IMR-90 (cell line): ENCODE measurements at places on chromosomes 16 and 17. TPM values are rescaled to one million over a fixed set of nuclear protein-coding genes. Genes with fewer than 3 reads are reported as not detected.

DNA sequence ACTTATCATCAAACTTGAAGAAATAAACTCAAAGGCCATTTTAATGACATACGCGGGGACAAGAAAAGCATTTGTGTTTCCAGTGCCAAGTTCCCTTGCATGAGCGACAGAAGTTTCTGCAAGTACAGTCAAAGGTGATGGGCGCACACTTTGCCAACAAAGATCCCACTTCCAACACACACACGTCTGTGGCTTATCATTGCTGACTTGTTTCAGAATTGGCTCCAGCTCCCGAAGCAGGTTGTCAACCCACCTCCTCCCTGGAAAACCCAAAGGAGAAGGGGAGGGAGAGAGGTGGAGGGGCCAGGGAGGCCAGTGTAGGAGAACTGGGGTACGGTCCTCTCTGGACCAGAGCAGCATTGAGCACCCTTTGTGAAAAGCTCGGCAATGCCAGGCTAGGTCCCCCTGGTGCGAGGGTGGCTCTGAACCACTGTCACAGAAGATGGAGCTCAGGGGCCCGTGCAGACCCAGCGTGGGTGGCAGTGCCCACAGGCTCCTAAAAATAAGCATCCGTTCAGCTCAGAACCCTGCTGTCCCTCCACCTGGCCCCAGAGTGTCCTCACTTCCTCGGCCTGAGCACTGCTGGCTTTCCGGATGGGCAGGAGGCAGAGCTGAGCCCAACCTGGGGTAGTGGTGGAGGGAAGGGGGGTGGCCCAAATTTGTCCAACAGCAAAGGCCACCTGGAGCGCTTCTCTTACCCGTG, 33.2 kb downstream of the RBFOX3 start:
- DNase-seq = no peak

DNA sequence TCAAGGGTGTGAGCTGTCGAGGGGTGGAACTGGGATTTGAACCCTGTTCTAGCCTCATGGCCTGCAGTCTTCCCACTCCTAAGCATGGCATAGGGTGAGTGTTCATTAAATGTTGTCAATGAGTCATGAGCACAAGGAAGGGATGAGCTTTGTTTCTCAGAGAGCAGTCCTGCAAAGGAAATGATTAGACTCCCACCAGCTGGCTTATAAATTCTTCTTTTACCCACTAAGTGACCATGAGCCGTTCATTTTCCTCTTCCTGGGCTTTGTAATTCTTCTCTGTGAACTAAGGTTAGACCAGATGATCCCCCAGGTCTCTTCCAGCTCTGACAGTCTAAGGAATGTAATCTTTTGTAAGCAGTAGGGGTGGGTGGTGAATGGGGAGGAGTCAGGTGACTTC, 47.9 kb upstream of the HNF1B start:
- DNase-seq = peak; percentile 89

DNA sequence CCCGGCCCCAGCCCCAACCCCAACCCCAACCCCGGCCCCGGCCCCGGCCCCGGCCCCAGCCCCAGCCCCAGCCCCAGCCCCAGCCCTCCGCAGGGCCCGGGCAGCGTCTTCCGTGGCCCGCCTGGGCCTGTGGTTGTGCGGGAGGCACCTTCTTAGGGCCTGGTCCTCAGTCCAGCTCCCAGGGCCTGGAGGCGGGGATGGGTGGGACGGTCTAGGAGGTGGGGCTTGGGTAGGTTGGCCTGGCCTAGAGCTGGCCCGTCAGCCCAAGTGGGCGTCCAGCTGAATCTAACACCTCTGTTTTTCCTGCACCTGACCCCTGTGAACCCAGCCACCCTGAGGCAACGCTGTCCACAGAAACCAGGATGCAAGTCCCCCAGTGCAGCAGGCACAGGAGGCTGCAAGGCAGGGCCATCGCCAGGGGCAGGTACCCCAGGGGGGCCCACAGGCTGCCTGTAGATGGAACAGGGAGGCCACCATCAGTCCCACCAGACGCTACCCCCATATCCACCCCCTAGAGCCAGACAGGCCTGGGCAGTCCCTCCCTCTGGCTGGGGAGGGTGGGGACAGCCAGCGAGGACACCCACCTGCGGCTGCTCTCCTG, 8.8 kb downstream of the MSLN start:
- DNase-seq = no peak

Gene MT1F
- total RNA-seq = not detected in 2 replicates

Gene CPD
- 78.0 and 94.5 TPM in 2 replicates for total RNA-seq

DNA sequence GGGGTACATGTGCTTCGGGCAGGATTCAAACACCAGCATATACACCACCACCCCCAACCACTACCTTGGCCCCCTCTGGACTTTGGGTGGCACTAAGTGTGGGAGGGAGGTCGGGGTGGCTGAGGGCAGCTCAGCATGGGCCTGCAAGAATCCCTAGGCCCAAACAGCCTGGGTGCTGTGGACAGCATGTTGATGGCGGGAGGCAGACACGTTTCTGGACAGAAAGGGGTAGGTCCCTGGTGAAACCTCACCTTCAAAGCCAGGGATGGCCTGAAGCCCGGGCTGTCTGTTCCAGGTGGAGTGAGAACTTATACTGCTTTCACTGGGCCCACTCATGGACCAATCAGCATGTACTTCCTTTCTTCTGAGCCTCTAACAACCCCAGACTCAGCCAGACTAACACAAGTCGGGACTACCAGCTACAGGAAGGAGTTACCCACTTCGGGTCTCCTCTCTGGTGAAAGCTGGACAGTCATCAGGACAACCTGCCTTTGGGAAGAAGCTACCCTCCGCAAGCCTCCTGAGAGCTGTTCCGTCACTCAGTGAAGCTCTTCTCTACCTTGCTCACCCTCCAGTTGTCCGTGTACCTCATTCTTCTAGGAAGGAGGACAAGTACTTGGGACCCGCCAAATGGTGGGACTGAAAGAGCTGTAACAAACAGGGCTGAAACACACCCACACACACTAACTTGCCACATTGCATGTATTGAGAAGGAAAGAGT, 203.0 kb downstream of the CPPED1 start:
- no peak for DNase-seq

GRCh38 chr17:57561072-57561861, 183.8 kb downstream of the CCDC182 start:
- no peak for DNase-seq

Gene ABCC12
- under 0.01 TPM in 2 replicates for total RNA-seq

Gene MYH2
- not detected in 2 replicates for total RNA-seq

DNA sequence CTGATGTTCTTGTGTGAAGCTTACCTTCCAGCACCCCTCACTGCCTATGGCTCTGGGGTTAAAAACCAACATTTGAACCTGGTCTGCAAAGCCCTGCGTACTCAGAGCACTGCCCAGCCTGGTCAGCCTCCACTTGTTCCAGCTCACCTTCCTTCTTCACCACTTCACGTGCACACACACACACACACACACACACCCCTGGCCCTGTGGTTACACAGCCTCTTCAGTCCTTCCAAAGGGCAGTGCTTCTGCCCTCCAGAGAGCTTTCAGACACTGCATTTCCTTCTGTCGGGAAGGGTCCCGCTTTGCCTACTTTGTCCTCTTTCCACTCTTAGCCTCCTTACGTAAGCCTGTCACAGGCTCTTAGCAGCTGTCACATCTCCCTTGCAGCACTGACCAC, 9.6 kb upstream of the TMEM220 start:
- DNase-seq = no peak

- DNase-seq = peak; percentile 99
Observed at GRCh38 chr16:86951831-86952598, 365.2 kb downstream of the C16orf95 start.

DNA sequence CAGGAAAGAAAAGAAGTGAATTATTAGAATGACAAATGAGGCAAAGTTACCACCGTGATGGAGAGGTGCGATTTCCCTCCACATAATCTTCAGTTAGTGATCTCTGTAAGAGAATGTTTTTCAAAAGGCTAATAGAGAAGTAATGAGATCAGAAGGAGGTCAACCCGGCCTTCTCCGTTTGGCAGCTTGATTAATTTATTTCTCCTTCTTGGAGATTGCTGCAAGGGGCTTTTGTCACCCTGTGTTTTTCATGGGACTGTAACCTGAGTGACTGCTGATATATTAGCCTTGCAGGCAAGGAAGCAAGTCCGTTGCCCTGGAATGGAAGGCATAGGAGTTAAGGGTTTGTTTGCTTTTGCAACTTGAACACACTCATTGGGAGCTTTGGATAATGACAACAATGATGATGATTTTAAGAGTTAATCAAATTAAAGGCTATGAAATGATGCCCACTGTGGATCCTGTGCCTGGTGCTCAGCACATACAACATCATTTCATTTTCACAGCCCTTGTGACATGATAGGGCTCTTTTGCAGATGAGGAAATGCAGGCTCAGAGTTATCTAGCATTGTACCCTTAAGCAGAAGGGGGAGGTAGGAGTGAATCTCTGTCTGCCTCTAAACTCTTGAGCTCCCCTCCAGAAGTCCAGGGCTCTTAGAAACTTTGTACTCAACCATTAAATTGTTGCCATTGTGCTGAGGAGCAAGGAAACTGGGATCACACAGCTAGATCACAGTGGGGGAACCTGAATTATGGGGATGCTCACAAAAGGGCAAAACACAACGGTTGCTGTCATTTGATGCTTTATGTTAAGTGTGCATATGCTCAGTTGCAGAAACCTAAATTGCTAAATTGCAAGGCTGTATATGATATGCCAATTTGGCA, 226.3 kb downstream of the WWOX start:
- no peak for DNase-seq

DNA sequence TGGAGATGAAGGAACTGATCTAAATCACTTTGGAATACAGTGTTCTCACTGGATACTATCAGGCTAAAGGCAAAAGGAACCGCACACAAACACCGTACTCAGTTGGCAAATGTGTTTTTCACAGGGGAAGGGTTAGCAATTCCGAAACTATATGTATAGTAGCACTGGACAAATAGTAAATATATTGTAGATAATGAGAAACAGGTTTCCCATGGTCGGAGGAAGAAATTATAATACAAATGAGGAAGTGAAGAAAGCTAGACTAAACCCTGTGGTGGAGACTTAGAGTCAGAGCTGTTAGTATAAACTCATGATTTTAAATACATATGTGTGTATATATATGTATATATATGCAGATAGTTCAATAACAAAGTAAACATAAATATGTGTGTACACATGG, 414.1 kb upstream of the SALL1 start:
- DNase-seq = no peak

DNA sequence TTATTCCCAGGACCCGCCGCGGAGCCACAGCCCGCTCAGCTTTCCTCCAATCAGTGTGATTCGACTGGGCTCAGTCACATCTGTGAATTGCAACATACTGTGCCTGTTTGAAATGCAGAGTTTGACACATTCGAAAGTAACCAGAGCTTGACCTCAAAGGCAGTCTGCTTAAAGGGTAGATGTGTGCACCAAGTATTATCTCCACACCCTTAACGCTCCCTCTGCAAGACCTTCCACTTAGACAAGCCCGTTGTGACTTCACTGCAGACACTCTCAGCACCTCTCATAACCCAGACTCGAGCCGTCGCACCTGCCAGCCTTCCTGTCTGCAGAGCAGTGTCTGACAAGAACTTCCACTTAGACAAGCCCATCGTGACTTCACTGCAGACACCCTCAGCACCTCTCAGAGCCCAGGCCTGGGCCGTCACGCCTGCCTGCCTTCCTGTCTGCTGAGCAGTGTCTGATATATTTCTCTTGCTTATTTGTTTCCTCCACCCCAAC, 3.7 kb downstream of the KLHDC4 start:
- DNase-seq = no peak

Gene USP6
- total RNA-seq = not detected in 2 replicates

- no peak for DNase-seq
Observed at GRCh38 chr17:72931635-72932034, 160.9 kb downstream of the SLC39A11 start.

Gene KRT24
- total RNA-seq = not detected in 2 replicates

DNA sequence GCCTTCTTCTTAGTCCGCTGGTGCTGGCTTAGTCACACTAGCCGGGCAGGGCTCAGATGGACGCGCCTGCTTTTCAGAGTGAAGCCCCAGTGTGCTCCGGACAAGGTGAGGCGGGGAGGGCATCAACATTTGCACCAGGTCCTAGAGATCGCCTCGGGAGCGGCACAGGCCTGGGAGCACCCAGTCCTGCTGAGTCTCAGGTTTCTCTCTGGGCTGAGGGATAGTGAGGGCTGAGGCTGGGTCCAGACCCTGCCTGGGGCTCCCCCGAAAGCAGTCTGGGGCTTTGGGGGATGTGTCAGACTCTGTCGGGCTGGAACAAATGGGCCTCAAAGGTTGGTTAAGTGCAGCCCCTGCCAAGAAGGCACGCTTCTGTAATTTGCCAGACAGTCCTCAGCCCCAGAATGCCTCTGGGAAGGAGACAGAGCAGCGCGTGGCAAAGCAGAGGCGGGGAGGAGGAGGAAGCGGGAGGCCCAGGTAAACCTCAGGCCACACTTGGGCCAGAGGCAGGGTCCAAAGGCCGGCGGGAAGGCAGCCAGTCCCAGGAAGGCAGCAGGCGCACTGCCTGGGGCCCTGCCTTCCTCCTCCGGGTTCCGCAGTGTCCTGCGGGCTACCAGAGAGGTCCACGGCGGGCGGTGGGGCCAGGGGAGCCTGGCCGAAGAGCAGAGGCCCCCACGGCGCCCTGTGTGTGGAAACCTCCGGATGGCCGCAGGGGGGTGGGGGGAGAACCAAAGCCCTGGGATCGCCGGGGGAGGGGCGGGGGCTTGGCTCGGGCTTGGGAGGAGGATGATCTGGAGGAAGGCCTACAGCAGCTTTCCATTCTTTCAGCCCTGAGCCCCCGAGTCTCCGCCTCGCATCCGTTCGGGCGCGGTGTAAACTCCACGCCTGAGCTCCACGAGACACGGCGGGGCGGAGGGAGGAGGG, 39.5 kb upstream of the ATP2A3 start:
- DNase-seq = no peak

DNA sequence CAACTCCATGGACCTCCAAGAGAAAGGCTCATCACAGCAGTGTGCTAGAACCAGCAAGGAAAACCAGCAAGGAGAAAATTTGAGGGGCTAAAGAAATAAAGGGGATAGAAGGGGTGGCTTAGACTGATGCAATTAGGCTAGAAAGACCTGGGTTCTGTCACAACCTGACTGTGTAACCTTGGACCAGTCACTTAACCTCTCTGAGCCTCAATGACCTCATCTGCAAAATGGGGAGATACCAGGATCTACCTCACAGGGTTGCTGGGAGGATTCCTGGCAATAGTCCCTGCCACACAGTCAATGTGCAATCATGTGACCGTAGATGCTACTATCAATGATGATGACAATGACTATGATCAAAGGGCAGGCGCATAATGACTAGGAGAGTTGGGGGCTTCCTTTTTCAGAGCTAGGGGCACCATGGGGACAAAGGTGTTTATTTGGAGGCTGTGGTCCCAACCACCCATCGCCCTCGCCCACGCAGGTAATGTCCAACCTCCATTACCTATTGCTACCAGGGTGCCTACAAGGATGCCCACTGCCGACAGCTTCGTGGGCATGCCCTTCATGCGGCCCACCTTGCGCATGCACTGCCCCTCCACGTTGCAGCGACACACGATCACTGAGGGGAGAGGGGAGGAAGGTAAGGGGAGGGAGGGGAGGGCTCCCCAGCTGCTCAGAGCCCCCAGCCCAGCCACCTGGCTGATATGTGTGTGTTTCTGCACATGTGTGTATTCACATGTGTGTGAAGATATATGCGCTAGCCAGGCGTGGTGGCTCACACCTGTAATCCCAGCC, 9.7 kb downstream of the CDH16 start:
- no peak for DNase-seq

DNA sequence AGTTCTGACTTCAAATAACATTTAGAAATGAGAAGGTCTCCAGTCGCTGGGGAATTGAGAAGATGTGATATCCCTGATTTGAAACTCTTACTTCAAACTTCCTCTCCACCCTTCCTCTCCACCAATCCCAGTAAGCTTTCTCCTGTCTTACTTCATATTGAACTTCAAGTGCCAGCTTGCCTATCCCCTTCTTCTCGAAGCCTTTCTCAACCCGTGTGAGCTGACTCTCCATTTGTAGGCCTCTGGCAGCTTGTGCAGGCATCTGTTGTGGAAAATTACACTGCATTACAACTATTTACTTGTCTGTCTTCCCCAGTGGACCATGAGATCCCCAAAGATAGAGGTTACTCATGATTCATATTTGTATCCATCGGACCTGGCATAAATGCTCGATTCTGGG, 280.8 kb upstream of the CDH5 start:
- DNase-seq = no peak
